ENCODE measurements at places on chromosomes 11 and 22. TPM values are rescaled to one million over a fixed set of nuclear protein-coding genes. Genes with fewer than 3 reads are reported as not detected.

SF3A1 gene
- polyA plus RNA-seq, result 57.9 TPM

SLC25A45 gene
- 7.9 TPM for polyA plus RNA-seq

OR5A1 gene
- polyA plus RNA-seq, result not detected

OR51B4 gene
- polyA plus RNA-seq, result not detected

POU2F3 gene
- polyA plus RNA-seq, result not detected

INPP5J gene
- 1.8 TPM for polyA plus RNA-seq

LAYN gene
- polyA plus RNA-seq, result 12.0 TPM

MUC5B gene
- 1.4 TPM for polyA plus RNA-seq

POLA2 gene
- 33.8 TPM for polyA plus RNA-seq

DNA sequence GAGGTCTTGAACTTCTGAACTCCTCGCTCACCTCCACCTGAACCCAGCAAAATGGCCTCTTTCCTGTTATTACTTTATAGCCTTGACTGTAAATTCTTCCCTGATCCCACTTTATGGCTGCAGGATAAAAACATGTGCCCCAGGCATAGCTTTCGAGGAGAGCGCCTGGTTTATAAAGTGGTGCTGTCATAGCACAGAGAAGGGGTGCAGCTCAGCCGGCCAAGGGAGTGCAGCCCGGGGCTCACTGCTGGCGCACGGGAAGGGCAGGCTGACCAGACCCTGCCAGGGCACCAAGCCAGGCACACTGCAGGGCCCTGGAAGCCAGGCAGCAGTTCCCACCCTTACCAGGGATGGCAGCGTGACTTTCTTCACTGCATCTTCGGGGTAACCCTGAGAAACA is 50.9 kb downstream of the ISX start:
- DNase-seq, result no peak

GRCh38 chr11:702462-703461 is 3.3 kb upstream of the EPS8L2 start:
- no peak for DNase-seq

- no peak for DNase-seq
Observed at GRCh38 chr11:69609351-69609750, 31.6 kb upstream of the CCND1 start.

DNA sequence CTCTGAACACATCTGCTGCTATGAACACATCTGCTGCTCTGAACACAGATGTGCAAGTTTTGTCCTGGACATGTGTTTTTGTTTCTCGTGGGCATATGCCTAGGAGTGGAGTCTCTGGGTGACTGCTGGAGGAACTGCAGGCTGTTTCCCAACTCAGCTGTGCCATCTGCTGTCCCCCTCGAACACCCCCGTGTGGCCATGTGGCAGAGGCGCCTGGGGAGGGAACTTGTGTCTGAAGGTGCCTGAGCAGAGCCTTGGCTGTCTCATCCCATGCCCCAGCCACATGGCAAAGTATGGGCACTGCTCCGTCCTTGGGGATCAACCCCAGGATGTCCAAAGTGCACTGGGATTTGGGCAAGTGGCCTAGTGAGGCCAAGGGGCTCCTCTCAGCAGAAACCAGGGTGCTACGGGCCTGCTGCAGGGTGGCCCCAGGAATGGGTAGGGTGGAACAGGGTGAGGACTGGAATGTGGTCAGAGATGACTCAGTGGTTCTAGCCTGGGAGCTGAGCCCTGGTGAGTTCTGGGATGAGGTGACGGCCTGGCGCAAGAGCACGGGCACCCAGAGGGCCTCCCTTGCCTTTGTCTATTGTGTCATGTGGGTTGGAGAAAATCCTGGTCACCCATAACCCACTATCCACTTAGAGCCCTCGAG is 14.7 kb downstream of the GATD1 start:
- DNase-seq, result peak; percentile 71

- DNase-seq, result no peak
Observed at GRCh38 chr22:38419121-38419857, 35.7 kb downstream of the KCNJ4 start.

GRCh38 chr11:1471736-1472135 is 14.8 kb downstream of the MOB2 start:
- no peak for DNase-seq

GRCh38 chr11:64176751-64177150 is 9.2 kb upstream of the STIP1 start:
- no peak for DNase-seq

GRCh38 chr11:27894552-27894951 is 194.3 kb upstream of the BDNF start:
- DNase-seq, result no peak

- peak; percentile 41 for DNase-seq
Observed at GRCh38 chr22:27212617-27213177, 555.3 kb downstream of the MIAT start.

- DNase-seq, result no peak
Observed at GRCh38 chr11:111939836-111940604, 2.9 kb downstream of the DIXDC1 start.

- no peak for DNase-seq
Observed at GRCh38 chr22:38067028-38067415, 9.8 kb downstream of the PICK1 start.

DNA sequence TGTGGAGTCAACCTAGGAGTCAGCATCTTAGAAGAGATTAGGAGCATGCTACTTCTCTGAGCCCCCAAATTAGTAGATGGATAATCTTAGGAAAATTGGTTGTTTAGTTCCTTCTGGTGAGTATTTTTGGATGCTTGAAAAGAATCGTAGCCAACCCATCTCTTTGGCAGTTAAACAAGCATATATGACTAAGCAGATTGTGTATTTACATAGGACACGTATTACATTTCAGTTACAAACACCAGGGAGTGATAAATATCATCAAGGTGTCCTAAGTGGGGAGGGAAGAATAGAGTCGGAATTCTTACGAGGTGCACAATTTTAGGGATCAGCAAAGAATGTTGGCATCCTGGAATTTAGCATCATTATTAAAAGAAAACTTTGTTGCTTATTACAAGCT is 13.5 kb downstream of the PLET1 start:
- DNase-seq, result no peak

DNA sequence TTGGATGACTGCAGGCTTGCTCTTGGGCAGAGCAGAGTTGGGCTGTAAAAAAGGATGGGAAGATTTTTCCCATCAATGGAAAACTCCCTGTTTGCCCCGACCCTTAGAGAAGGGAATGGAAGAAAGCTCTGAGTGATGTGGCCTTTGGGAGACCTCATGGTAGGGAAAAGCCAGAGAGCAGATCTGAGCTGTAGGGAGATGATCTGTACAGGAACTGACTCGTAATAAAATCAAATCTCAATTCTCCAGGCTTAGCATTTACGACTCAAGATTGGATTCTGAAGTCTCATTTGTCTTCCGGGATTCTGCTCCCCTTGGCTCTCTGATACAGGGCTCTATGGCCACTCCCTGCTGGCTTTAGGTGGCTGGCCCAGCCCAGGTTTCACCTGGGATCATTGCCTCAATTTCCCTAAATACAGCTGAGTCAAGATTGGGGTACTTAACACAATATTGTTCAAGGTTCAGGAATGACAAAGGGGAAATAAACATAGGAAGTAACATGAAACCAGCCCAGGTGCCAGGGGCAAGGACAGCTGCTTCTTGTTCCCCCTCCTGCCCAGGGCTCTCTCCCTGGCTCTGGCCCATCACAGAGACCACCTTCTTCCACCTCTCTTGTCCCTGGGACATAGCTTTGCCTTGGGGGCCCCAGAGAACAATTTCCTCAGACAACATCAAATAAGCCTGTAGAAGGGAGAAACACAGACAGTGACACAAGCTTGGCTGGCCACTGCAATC is 38.4 kb upstream of the THY1 start:
- DNase-seq, result no peak

DNA sequence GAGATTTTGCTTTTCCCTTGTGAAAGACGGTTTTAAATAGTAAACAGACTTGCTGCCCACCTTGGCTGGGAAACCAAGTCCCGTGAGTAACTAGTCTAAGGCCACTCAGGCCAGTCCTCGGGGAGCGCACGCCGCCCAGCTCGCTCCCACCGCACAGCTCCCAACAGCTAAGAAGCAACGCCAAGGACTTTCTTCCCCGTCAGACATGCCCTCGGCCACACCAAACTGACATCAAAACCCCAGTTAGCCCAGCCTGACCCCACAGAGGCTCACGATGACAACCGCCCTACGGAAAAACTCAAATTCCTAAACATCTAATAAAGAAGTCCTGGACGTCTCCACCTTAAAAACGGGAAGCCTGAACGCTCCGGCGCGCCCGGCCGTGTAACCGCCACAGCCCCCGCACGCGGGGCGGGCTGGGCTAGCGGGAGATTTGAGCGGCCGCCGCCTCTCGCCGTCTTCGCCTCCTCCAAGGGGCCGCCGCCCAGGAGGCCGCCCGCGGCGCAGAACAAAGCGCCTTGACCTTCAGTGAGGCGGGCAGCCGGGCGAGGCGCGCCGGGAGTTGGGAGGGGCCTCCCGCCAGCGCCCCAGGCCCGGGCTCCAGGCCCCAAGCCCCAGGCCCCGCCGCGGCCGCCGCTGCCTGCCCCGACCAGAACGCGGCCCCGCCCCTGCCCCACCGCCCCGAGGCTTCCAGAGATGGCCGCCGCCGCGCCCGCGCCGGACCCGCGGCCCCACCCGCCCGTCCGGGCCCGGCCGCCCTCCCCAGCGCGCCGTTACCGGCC is 486 bp downstream of the NAP1L4 start:
- DNase-seq, result peak; percentile 29

GRCh38 chr11:4704054-4704789 is at the start of gene MMP26:
Gene MMP26, plus strand, starts transcription at chr11:4704784.
- DNase-seq, result no peak
